ENCODE measurements at places on chromosomes 12 and 14.

- no peak for DNase-seq
These were observed 15.2 kb downstream of the ARL6IP4 start for GRCh38 chr12:122995503-122996187.

- no peak for DNase-seq
These were observed 3.4 kb downstream of the GLIPR1L1 start for GRCh38 chr12:75337905-75338304.

- DNase-seq = no peak
These were observed 62.7 kb upstream of the HECTD1 start for GRCh38 chr14:31270196-31270772.

DNA sequence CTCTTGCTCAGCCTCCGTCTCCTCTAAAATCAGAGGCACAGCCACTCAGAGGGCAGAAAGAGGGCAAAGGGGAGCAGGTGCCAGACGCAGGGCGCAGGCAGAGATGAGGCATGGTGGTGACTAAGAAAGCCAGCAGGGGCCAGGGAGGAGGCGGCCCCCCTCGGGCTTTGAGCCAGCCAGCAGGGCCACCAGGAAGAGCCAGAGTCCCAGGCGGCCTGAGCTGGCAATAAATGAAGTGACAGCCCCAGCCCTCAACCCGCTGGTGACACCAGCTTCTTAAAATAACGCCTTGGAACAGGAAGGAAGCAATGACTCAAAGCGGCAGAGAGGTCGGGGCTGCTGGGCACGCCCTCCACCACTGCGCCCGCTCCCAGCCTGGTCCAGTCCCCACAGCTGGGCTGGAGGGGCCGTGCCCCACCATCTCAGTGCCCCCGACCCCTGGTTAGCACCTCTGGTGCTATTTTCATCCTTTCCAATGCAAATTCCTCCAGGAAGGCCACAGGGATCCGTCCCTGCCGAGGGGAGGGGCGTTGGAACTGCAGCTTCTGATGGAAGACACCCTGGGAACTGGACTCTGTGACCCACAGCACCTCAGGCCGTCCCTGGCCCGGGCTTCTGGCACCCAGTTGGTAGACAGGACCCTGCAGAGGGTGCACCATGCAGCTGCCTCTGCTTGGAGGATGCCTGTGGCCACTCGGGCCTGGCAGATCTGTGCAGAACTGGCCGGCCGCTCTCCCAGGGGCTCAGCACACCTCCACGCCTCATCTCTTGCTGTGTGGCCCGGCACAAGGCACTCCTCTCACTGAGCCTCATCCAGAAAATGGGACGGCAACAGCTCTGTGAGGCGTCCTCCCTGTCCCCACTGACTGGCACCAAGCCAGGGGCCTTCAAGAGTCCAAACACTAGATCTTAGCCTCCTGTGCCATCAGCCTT is 113.7 kb downstream of the NCOR2 start:
- peak; percentile 61 for DNase-seq

GRCh38 chr14:33566082-33566481 is 384.8 kb downstream of the EGLN3 start:
- no peak for DNase-seq

GRCh38 chr14:72677664-72678063 is 216.2 kb downstream of the DPF3 start:
- no peak for DNase-seq

DNA sequence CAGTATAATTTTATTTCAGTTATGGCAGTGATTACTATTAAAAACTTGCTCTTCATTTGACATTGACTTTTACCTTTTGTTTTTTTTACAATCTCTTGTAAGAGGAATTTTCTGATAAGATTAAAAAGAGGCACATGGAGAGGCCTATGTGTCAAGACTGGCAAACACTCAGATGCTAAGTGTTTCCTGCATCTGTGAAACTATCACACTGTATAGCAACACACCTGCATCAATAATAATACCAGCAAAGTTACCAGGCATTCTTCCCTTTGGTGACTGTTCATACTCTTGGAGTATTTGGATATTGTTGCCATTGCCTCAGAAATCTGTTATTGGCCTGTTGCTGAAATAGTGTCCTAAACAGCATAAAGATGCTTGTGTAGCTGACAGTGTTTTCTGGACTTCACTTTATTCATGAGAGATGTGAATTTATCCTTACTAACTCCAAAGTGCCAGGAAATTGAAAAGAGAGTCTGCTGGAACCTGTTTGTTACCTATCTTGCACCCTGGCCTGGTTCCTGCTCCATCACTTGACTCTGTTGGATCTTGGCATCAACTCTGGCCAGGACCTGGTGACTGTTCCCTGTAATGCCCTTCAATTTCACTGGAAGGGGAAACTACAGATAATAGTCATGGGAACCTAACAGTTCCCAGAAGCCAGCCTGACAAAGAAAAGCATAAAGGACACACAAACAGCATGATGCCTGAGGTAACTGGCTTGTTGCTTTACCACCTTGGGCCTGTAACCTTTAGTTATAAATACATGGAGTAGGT is 19.8 kb downstream of the SLC16A7 start:
- no peak for DNase-seq

DNA sequence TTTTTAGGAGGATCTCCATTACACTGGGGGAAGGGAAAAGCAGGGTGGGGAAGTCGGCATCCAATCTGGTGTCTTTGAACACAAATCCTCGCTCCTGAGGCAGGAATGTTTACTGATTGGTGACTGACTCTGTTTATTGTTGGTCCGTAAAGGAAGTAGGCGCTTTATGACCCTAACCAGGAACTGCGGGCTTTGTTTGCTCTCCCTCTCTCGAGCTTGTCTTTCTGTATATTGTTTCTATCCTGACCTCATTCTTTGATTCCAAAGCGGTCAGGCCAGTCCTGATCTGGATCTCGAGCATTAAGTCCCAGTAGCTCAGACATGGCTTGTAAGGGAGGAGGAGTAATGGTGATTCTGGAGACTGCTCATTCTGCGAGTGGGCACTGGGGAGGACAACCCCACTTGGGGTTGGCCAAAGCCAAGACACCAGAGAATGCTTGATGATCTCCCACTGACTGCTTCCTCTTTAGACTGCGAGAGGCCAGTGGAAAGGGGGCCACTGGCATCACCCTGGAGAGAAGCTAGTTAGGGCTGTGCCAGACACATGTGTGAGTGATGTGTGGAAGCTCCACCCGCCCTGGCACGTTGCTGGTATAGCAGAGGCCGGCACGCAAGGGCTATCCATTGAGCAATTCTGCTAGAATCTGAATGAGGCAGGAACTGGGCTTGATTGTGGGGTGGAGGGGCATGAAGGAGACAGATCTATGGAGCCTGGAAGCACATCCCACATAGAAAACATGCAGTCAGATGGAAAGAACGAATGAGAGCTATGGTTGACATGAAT is 194.6 kb downstream of the PAX9 start:
- no peak for DNase-seq

GRCh38 chr12:47147739-47148138 is 68.0 kb upstream of the AMIGO2 start:
- no peak for DNase-seq

- DNase-seq = no peak
These were observed 50.5 kb downstream of the ADIPOR2 start for GRCh38 chr12:1741154-1741949.

- no peak for DNase-seq
These were observed 206.0 kb upstream of the MYL2 start for GRCh38 chr12:111126331-111126730.

DNA sequence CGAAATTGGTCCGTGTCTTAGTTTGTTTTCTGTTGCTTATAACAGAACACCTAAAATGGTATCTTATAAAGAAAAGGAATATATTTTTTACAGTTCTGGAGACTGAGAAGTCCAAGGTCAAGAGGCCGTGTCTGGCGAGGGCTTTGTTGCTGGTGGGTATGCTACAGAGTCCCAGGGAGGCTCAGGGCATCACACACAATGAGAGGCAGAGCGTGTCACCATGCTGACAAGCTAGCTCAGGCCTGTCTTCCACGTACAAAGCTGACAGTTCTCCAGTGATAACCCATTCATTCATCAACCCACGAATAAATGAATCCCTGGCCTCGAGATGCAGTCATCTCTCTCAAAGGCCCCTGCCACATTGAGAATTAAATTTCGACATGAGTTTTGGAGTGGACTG is 56.7 kb upstream of the AEBP2 start:
- no peak for DNase-seq

DNA sequence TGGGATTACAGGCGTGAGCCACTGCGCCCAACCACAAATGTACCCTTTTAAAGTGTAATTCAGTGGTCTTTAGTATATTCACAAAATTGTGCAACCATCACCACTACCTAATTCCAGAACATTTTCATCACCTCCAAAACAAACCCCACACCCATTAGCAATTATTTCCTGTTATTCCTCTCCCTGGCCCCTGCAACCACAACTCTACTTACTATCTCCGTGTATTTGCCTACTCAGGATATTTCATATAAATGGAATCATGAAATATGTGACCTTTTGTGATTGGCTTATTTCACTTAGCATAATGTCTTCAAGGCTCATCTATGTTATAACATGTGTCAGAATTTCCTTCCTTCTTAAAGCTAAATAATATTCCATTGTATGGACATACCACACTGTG is 16.0 kb upstream of the AQP2 start:
- DNase-seq = no peak

- no peak for DNase-seq
These were observed 120.9 kb downstream of the SLC38A6 start for GRCh38 chr14:61101803-61102548.

GRCh38 chr12:42912367-42912766 is 322.8 kb upstream of the PRICKLE1 start:
- DNase-seq = no peak

DNA sequence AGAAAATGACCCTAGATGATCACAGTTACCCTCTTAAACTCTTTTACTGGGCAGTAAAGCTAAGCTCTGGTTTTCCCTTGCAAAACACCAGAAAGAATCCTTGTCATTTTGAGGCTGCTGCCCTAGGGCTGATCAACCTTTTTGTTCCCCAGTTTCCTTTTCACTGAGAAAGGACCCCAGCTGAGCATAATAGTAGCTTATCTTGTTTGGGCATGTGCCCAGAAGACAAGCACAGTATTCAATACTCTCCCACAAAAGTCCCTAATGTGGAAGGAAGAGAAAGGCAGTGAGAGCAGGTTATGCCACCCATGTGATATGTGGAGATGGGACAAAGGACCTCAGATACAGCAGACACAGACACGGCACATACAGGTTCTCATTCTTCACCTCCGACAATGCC is 332.6 kb upstream of the TMPO start:
- DNase-seq = no peak

DNA sequence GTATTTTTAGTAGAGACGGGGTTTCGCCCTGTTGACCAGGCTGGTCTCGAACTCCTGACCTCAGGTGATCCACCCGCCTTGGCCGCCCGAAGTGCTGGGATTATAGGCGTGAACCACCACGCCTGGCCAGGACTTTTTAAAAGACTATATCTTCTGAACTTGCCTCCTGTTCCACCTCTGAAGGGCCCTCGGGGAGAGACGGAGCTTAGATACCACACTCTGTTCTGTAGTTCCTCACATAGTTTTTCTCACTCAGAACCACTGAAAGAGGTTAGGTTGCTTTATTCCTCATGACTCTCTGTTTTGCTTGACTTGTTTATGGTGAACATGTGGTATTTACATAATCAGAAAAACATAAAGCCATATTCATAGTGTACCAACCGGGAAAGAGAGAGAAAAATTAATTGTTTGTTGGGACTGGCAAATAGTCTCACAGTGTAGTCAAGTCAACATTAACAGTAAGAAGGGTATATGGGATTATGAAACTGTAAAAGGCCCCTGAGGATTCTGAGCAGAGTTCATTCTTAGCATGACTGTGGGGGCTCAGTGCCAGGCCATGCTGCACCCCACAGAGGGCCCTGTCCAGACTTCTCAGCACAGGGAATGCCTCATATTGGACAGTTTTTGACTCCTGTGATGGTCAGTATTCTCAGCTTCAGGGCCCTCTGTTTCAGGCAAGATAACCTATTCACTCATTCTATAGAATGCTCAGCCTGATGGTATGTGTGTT is 342.3 kb downstream of the ZFP36L1 start:
- DNase-seq = no peak

- no peak for DNase-seq
These were observed 59.4 kb downstream of the ZNF664 start for GRCh38 chr12:124032265-124032886.

Measured in stimulated activated CD4-positive, alpha-beta T cell treated with anti-CD3 and anti-CD28 coated beads, Interleukin-12 subunit alpha, Interleukin-12 subunit beta, amount 100 ng/mL, for 4 hours (primary cell).